ENCODE measurements at places on chromosomes 16 and 17.

- no peak for DNase-seq
Observed at GRCh38 chr17:64003526-64004121, 5.5 kb downstream of the PRR29 start.

DNA sequence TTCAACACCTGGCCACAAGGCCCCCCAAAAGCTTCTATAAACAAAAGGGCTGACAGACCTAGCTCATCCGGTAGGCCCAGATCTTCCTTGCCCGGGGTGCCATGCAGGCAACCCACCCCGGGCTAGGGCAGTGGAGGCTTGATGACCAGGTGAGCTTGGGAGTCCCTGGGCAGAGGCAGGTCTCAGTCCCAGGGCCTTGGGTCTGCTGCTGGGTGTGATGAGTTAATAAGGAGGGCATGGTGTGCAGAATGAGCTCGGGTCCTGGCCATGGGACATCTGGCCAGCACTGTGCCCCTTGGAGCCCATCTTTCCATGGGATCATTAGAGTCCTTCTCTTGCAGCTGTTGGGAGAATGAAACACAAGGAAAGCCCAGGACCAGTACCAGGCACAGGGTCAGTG, 20.2 kb upstream of the MPRIP start:
- no peak for DNase-seq

- no peak for DNase-seq
Observed at GRCh38 chr16:57635266-57636097, 7.1 kb downstream of the ADGRG1 start.

DNA sequence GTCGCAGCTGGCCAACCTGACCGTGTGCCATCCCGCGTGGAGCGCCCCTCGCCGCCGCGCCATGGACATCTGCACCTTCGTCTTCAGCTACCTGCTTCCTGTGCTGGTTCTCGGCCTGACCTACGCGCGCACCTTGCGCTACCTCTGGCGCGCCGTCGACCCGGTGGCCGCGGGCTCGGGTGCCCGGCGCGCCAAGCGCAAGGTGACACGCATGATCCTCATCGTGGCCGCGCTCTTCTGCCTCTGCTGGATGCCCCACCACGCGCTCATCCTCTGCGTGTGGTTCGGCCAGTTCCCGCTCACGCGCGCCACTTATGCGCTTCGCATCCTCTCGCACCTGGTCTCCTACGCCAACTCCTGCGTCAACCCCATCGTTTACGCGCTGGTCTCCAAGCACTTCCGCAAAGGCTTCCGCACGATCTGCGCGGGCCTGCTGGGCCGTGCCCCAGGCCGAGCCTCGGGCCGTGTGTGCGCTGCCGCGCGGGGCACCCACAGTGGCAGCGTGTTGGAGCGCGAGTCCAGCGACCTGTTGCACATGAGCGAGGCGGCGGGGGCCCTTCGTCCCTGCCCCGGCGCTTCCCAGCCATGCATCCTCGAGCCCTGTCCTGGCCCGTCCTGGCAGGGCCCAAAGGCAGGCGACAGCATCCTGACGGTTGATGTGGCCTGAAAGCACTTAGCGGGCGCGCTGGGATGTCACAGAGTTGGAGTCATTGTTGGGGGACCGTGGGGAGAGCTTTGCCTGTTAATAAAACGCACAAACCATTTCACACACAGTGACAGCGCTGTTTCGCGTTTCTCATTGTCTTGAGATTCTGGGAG, 2.0 kb upstream of the ZACN start:
- DNase-seq, result peak; percentile 72

GRCh38 chr16:13961099-13961811, 41.3 kb downstream of the ERCC4 start:
- no peak for DNase-seq

DNA sequence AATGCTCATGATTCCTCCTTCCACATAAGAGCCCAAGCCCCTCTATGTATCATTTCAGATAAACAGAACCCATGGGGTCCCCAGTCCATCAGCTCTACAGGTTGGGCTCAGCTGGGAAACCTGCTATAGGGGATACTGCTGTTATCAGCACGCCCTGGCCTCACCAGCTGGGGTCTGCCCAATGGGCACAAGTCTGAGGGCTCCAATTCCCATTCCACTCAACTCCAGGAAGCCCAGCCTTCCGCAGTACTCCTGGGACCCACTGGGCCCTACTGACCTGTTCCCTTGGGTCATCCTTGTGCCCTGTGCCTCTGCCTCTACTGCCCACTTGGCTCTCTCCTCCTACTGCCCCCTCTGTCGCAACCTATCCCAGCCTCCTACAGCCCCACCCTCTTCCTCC, 16.2 kb upstream of the XYLT2 start:
- no peak for DNase-seq

- no peak for DNase-seq
Observed at GRCh38 chr16:22278441-22279230, 18.6 kb upstream of the POLR3E start.

DNA sequence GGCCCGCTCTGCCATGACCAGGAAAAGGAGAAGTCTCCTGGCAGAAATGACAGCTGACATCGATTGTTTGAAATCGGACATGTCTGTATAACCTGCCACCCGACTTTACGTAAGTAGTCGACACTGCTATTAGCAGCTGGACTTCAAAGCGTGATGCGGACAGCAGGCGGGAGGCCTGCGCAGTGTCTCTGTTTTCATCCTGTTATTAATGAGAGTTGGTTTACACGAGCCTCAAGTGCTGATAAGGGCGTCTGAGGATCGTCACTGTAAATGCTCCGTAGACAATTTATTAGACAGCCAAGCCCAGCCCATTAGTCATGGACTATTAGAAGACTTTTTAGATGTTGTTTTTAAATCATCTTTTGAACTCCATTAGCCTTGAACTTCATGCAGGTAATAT, 328.3 kb downstream of the FOXL1 start:
- DNase-seq, result no peak

- peak; percentile 60 for DNase-seq
Observed at GRCh38 chr16:49661465-49662187, 194.3 kb downstream of the ZNF423 start.

DNA sequence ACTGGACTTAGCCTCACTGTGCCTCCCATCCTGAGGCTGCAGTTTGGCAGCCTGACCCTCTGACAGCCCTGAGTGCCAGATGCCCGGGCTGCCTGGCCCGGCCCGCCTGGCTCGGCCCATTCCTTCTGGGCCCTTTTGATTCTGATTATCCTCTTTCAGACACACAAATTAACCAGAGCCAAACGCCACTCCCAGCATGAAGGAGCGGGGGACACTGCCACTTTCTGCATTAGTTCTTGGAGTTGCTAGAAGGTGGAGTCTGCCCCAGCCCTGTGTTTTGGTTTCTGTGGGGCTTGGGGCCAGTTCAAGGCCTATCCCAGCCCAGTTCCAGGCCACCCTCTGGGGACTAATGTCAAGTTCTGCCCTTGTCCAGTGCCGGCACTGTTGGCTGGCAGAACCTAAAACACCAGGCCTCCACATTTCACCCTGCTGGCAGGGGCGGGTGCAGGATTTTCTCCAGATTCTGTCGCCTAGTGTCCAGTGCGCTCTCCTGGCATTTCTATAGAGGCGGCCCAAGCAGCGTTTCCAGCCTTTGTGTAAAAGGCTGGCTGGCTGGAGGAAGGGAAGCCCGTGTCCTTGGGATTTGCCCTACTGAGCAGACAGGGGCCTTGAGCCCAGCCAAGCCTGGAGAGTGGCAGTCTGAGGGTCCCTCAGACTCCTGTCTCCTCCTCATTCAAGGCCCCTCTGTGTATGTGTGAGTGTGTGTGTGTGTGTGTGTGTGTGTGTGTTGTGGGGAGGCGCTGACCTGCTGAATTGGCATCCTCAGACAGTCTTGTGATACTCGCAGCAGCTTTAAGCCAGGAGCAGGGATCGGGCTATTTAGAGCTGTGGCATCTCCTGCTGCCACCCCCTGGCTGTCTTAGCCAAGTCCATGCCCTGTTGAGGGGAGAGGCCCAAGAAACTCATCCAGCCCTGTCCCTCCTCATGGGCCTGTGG, 21.4 kb downstream of the PLCD3 start:
- DNase-seq, result peak; percentile 26

- DNase-seq, result no peak
Observed at GRCh38 chr17:75271955-75272847, 1.2 kb upstream of the MIF4GD start.

DNA sequence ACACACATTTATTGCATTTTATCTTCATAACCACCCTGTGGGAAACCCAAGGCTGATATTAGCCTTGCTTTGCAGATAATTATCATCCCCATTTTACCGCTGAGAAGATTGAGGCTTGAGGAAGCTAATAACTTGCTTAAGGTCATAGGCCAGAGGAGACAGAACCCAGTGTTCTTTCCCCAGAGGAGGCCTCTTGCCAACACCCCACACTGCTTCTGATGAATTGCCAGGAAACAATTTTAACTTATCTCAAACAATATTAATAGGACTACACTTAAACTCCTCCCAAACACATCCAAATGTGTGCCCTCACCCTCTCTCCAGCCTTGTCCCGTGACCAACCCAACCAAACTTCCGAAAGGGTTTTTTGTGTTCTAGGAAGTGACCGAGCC, 2.1 kb upstream of the SPG7 start:
- DNase-seq, result no peak

Data from retina (tissue), 1 donor.